Renal cortical epithelial cell (primary cell): ENCODE measurements at places on chromosomes 2 and 18. TPM values are rescaled to one million over a fixed set of nuclear protein-coding genes. Genes with fewer than 3 reads are reported as not detected.

GRCh38 chr2:65313954-65314256, 86.3 kb downstream of the ACTR2 start:
- no peak for DNase-seq

GRCh38 chr2:120228503-120228902, 5.3 kb upstream of the TMEM185B start:
- DNase-seq: peak; percentile 68

DNA sequence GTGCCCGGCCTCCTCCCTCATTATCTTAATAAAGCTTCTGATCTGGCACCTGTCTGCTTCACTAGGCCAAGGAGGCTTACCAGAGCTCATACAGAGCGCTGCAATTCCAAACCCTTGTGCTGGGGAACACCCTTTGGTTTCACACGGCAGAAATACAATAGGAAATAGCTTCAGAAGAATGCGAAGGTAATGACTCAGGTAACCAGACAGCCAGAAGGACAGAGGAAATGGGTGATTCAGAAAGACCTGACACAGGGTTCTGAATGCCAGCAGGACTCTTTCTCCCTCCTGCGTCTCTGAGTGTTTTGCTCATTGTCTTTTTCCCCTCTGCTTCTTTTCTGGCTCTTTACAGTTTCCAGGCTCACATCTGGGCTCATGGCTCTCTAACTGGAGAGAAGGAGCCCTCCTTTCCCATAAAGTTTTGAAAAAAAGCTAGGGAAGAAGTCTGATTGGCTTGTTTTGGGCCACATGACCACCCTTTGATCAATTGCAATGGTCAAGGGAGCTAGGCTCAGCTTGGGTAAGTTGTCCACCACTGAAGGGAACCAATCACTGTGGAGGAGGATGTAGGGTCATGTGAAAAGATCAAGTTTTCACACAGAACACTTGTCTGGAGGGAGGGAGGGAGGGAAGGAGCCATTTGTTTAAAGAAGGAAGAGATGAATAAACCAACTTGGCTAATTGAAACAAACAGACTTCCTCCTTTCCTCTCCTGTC, 90.5 kb upstream of the UPP2 start:
- peak; percentile 94 for DNase-seq

- peak; percentile 70 for DNase-seq
Observed at GRCh38 chr2:28161466-28161865, 231.2 kb upstream of the FOSL2 start.

GRCh38 chr2:44549099-44549471, 187.3 kb downstream of the CAMKMT start:
- DNase-seq: peak; percentile 67

- DNase-seq: peak; percentile 74
Observed at GRCh38 chr2:216690853-216691741, 4.3 kb downstream of the IGFBP5 start.

LONRF2 gene
- total RNA-seq: 0.17 and 0.35 TPM in 2 replicates

TSHZ1 gene
- 0.69 and 8.5 TPM in 2 replicates for total RNA-seq

RNU2-63P gene
- not detected in 2 replicates for total RNA-seq
